A549 treated with CORT108297 at 1 μM for 4 hours (cell line): ENCODE measurements at places on chromosomes 4 and X. TPM values are rescaled to one million over a fixed set of nuclear protein-coding genes. Genes with fewer than 3 reads are reported as not detected.

Gene MTCP1
- total RNA-seq, result 15.5 to 23.6 TPM (median 18.1 TPM) in 5 replicates

Gene BLOC1S4
- 11.5 to 17.1 TPM (median 16.0 TPM) in 5 replicates for total RNA-seq

Gene CTPS2
- total RNA-seq, result 9.5 to 11.7 TPM (median 10.2 TPM) in 5 replicates

Gene OTUD6A
- total RNA-seq, result not detected in 5 replicates

Gene SCRG1
- not detected in 5 replicates for total RNA-seq

Gene BANK1
- total RNA-seq, result 0.69 to 0.82 TPM (median 0.73 TPM) in 5 replicates

Gene UBE2K
- total RNA-seq, result 59.0 to 79.4 TPM (median 75.2 TPM) in 5 replicates

Gene ELOVL6
- 20.0 to 25.7 TPM (median 22.9 TPM) in 5 replicates for total RNA-seq
